ENCODE measurements at places on chromosomes 2 and 18.

- DNase-seq = no peak
Measured at GRCh38 chr2:241356871-241357260, 781 bp downstream of the FARP2 start.

- no peak for DNase-seq
Measured at GRCh38 chr18:32072321-32072720, 19.4 kb upstream of the RNF138 start.

DNA sequence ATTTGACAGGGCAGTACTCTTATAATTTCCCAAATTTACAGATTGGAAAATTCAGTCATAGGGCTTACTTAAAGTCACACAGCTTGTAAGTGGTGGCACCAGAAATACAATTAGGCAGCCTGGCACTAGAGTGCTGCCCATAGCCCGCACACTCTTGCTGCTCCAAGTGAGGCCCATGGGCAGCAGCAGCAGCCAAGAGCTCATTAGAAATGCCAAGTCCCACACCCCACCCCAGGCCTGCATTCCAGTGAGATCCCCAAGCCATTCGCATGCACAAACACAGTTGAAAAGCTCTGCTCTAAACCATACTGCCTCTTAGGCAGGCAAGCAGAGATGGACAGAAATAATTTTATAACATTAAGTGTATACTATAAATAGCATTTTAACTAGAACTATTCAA, 379.3 kb upstream of the PKDCC start:
- DNase-seq = no peak

- DNase-seq = no peak
Measured at GRCh38 chr2:229980431-229981184, 58.3 kb downstream of the FBXO36 start.

GRCh38 chr2:20224164-20224715, 690 bp downstream of the SDC1 start:
- DNase-seq = no peak

DNA sequence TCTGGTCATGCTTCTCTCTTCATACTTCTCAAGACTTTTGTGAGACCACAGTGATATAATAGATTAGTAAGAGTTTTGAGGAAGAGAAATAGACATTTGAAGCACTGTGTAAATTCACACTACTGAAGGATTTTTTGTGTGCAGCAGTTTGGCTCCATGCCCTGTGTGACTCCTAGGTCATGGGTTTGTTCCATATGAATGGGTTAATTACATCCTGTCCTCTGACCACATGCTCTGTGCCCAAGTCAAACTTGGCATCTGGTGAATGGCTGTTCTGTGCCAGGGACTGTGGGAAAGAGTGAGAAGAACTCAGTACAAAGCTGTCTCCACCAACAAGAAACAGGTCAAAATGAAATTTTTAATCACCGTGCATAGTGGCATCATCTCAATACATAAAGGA, 304.0 kb downstream of the LNPK start:
- no peak for DNase-seq

All from stimulated activated CD8-positive, alpha-beta memory T cell treated with anti-CD3 and anti-CD28 coated beads, Interleukin-7, amount 100 ng/mL, for 48 hours (primary cell).